Activated CD8-positive, alpha-beta memory T cell treated with anti-CD3 and anti-CD28 coated beads for 24 hours (primary cell): ENCODE measurements at places on chromosomes 16 and 17.

DNA sequence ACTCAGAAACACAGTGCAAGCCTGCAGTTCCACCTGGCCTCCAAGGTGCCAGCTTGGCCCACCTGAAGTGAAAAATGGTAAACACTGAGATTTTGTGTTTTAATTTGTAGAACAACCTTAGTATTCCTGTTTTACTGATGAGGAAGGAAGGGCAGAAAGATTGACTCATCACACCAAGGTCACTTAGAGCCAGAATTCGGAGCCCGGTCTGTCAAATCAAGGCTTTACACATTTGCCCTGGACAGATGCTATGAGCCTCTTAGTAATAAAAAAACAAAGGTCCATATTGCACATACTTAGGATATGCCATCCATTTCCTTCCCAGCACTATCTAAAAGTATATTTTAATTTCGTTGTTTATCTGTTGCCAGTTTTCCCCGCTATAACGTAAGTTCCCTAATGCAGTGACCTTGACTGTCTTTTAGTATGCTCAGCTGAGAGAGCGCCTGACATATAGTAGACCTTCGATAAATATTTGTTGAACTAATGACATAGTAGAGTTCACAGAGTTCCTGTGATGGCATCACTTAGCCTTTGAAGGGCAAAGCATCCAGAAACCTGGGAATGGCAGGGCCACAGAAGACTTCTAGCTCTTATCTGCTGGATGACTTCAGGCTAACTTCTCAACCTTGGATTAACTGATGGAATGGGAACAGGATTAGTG is 7.2 kb upstream of the TBKBP1 start:
- DNase-seq: no peak

DNA sequence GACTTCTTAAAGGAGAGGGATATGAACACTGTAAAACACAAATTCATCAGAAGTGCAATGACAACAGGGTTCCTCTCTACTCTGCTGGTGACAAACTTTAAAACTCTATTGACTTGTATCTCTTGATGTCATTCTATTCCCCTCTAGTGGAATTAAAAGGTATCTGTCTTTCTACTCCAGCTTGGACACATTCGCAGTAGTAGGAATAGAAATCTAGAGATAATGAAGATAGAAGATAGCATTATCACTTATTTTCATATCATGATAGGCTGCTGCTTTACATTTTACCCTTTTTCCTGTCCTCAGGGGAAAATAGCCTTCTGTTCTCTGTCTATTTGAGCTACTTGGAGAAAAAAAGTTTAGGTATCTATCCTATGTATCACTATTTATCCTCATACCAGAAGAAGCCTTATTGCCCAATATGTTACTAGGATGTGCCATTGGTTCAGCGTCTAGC is 209.6 kb upstream of the CACNG5 start:
- no peak for DNase-seq

- DNase-seq: no peak
Observed at GRCh38 chr17:12599186-12599920, 66.3 kb upstream of the MYOCD start.

GRCh38 chr16:90078579-90078895 is 1.4 kb upstream of the PRDM7 start:
- DNase-seq: no peak

DNA sequence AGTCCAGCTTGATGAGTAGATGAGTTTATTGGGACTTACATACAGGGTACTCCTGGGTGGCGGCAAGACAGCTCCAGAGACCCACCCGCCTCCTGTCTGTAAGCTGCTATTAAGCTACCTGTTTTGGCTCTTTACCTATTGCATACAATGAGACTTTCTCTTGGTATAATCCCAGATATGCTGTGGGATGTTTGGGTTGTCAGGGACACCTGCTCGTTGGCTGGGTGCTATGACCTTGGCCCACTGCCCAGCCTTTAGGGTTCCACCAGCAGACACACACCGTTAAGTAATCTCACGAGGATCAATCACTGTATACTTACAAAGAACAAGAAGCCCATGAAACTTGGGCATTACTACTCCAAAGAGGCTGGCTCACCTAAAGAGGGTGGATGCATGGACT is 116.4 kb downstream of the NPIPB5 start:
- DNase-seq: no peak

DNA sequence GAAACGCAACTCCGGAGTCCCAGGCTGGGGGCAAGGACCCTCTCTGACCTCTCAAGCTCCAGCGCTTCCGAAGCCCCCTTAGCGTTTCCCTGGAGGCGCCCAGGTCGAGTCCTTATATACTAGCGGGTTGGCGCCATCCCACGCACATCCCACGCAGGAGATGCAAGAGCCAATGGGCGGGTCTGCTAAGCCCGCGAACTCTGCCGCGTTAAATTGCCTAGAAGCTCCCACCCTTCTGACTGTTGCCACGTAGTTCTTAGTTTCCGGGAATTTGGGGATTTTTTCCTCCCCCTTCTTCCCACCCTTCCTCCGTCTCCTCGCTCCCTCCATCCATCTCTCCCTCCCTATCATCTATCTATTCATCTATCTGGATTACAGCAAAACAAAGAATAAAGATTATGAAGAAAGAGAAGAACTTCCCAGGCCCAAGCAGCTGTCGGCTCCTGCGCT is at the start of gene SLFN11:
Gene SLFN11 (minus strand): TSS at position 88 of the 450 bp plus-strand sequence. CDS start 9,814 bp downstream, outside the sequence.
- DNase-seq: peak; percentile 97

- no peak for DNase-seq
Observed at GRCh38 chr17:80769936-80770625, 221.6 kb upstream of the CHMP6 start.

DNA sequence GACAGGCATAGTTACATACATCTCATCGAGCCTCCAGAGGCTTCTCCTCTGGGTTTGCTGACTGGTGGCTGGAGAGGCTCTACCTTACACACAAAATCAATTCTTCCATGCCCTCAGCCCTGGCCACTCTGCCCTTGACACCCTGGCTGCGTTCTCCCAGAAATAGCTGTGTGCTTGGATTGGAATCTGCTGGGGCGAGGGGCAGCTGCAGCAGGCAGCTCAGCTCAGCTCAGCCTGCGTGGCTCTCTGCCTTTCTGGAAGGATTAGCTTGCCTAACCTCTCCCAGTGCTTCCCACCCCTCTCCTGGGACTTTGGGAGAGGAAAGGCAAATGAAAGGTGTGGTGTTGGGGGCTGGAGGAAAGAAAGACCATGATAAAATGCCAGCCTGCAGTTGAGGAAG is 216.1 kb downstream of the ENGASE start:
- no peak for DNase-seq

DNA sequence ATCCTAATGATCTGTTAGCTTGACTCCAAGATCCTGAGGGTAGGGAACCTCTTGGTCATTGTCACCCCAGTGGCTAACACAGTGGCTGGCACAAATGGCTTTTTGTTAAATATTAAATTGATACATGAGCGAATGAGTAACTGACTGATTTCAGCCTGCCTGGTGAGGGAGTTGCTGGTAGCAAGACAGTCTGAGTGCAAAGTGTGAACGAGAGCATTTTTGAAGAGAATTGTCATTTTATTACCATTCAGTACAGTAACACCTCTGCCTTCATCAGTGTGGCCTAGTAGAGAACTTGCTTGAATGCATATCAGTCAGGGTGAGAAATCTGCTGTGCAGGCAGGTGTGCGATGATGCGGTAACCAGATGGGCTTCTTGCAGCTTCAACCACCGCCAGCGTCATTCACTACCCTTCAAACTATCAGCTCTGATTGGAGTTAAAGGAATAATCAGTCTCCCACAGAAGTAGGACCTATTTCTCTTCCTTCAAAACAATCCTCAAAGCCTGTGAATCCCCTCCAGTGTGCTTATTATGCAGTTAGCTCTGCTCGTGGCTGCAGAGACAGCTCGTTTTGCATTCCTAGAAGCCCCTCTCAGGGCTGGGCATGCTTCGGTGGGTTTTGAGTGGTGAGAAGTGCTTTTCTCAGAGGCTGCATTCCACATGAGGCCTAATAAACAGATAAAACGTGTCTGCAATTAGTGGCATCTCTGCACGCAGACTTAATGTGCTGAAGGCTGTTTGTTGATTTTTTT is 29.0 kb downstream of the HEXIM2 start:
- DNase-seq: no peak

DNA sequence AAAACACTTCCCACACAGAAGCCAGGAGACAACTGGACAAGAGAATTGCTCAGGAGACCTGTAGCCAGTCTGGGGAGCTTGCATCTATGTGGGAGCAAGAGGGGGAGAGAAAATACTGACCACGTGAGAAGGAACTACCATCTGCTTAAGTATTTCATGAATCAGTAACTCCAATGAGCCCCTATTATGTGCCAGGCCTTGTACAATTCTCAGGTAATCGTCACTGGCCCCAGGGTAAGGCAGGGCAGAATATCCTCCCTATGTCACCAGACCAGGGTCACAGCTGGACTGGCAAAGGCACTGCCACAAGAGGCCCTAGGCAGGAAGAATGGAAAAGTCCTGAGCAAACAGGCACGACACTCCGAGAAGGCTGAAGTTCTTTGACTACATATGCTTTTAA is 25.9 kb downstream of the USP7 start:
- no peak for DNase-seq

GRCh38 chr16:58110571-58111301 is 18.4 kb downstream of the CFAP20 start:
- no peak for DNase-seq

DNA sequence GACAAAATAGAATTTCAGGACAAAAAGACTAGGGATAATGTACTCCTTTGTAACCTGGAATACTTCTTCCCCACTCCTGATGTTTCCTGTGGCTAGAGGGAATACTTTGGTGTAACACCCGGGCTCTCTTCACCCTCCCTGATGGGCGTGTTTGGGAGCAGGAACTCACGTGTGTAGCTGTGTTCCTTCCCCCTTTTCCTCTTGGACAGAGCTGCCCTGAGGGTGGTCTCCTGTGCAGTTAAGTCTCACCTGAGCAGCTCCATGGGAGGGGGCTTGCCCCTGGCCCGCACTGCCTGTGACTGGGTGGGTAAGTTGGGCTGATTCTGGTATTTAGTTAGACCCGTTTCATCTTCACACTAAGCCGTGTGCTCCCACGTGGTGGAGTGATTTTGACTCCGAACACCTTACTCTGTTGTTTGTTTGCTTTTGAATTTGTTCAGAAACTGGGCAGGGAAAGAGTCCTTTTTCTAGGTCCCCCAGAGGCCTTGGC is 87.9 kb downstream of the OR1D5 start:
- DNase-seq: peak; percentile 21

DNA sequence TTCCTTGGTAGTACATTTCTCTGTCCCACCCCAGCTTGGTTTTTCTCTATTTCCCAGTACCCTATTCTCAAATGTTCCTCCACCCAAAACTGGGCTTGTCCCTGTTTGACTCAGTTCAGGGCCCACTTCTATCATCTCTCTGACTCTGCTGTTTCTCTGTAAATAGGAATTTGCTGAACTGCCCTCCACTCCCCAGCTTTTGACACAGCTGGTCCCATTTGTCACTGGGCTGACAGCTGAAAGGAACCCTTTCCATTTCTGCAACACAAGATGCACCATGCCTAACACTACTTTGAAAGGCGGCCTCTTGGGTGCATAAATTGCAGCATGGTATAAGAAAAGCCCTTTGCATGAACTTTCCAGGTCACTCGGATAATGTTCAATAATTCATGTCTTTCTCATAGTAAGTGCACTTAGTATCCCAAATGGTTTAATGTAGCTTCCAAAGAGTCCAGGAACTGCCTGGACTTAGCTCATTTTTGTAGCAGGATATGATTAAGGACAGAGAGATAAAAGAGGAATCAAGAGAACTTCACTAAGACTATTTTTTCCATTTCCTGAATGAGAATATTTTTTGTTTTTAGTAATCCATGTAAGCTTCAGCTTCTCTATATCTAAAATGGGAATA is 256.7 kb downstream of the CDH11 start:
- DNase-seq: no peak

GRCh38 chr16:79914961-79915720 is 314.6 kb upstream of the MAF start:
- DNase-seq: no peak

GRCh38 chr17:78365561-78366108 is 5.8 kb upstream of the SOCS3 start:
- DNase-seq: no peak

- no peak for DNase-seq
Observed at GRCh38 chr16:14486520-14487303, 143.3 kb downstream of the PARN start.

GRCh38 chr16:30033270-30033669 is 2.2 kb upstream of the TLCD3B start:
- no peak for DNase-seq

DNA sequence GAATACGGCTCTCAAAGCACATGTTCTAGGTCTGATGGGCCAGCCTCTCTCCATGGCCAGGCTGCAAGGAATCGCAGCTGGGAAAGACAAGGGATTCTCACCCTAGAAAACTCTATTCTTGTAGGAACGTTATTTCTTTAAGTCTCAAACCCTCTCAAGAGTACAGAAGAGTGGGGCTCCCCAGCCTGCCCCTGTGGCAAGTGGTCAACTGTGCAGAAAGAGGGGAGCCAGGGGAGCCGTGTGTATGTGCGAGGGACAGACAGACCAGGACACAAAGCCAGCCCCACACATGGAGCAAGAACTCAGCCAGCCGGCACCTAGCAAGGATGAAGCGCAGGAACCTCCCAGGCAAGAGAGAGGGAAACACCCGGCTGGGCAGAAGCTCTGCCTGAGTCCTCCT is 16.4 kb downstream of the KIFC3 start:
- no peak for DNase-seq

GRCh38 chr17:79792984-79793923 is 3.6 kb downstream of the CBX8 start:
- no peak for DNase-seq

DNA sequence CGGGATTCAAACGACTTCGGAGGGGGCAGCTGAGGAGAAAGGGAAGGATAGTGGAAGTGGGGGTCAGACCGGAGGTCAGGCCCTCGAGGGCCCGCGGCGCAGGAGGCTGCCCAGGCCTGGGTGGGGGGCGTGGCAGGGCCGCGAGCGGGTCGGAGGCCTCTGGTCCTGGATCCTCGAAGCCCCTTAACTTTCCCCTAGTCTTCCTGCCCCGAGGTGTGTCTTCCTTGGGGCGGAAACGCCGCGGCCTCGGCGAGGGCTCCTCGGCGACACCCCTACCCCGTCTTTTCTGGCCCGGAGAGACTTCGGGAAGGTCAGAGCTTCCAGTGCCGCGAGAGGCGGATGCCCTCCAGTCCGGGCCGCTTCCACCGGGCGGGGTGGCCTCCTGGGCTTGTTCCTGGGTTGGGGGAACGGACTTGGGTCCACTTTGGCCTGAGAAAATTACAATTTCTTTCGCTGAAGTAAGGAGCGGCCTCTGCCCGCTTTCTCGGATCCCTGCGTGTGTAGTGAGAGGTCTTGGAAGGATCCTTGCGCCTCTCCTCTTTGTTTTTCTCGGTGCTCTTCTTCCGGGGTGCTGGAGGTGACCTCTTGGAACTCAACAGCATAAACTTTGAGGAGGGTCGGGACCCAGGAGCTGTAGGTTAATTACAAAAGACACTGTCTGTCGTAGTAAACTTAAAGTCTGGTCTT is 491 bp downstream of the IST1 start:
- DNase-seq: no peak

DNA sequence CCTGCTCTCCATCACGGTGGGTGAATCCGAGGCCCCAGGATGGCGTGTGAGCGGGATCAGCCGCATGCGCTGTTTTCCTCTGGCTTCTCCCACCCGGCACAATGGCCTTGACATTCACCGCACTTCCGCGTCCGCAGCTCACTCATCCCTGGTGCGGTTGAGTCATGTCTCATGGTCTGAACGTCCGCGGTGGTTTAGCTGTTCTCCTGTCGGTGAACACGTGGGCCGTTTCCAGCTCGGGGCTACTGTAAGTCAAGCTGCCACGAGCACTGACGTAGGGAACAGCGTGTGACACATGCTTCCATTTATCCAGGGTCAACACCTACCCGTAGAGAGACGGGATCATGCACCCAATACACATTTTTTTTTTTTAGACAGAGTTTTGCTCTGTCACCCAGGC is 15.3 kb upstream of the CACNA1H start:
- DNase-seq: no peak
